NCI-H345 (cell line): ENCODE measurements at places on chromosomes 11 and 22.

GRCh38 chr11:117411736-117412135, 84.1 kb downstream of the CEP164 start:
- no peak for DNase-seq

DNA sequence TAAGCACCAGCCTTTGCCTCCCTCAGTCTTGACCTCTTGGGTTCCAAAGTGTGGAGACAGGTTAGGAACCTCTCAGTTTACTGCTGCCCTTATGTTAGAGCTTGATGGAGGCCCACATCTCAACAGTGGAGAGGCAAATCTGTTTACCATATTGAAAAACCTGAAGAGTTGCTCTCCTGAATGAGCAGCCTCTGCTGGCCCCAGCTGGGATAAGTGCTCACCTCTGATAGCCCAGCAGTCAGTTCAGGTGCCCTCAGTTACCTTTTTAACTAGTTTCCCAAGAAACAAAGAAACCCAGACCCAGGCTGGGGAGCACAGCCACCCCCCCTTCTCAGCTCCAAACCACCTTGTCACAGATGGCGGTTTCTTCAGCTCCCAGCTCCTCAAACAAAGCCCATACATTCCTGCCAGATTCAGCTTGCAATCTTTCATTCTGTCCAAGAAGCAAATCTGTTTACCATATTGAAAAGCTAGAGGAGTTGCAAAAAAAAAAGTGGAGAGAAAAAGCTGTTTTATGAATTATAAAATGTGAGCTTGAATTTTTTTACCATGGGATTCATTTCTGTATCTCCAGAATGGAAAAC, 57.2 kb downstream of the PPFIBP2 start:
- DNase-seq: peak; percentile 17

- no peak for DNase-seq
These were observed 4.3 kb upstream of the OSBPL5 start for GRCh38 chr11:3169255-3170043.

DNA sequence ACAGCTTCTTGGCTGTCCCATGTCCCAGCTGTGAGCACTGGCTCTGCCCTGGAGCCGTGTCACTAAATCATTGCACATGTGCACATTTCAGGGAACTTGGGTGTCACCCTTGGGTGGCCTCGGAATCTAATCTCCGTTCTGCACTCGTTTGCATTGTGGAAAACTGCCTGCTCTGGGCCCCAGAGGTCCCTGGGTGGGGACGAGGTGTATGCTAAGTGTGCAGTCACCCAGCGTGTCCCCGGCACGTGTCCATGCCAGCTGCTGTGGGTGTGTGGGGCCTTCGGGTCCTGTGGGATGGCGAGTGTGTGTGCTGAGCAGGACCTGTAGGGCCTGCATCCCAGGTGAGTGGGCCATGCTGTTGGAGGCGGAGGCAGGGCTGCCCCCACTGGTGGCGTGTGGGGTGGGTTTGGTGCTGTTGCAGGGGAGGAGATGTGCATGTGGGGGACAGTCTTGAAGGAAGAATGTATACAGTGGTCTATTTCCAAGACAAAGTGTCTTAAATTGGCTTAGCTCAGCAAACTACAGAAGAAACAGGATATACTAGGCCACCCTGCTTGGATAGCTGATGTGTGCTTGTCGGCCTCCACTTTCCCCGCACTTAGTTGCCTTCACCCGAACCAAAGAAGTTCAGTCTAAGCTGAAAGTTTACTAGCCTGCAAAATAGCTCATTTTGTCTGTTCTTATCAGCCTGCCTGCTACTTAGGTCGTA, 14.6 kb downstream of the TANGO2 start:
- DNase-seq: no peak

DNA sequence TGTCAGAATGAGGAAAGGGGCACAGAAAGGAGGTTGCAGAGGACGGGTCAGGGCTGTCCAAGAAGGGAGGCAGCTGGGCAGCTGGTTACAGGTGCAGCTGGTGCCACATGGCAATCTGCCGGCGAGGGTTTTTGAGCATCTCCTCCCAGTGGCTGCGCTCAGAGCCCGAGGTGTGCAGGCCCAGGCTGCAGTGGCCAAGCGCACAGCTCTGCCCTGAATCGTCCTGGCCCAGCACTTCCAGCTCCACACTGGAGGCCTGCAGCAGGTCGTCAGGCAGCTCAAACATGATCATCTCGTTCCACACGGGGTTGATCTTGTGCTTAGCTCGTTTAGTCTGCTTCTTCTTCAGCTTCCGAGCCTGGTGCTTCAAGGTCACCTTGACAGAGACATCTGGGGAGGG, 42.2 kb downstream of the SYT13 start:
- DNase-seq: no peak

DNA sequence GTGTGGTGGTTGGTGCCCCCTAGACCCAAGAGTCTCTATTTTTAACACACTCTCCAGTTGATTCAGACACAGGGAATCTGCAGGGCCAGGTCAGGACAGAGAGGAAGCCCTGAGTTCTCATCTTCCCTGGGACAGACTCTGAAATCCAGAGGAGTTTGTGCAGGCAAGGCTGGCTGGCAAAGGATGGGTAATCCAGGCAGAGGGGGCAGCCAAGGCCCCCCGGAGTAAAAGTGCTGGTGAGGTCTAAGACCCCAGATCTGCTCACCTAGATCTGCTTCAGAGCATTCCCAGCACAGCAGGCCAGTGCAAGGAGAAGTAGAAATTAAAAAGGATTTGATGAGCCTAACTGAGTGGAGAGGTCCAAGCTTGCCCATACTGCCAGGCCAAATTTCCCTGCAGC, 40.6 kb upstream of the MN1 start:
- no peak for DNase-seq

DNA sequence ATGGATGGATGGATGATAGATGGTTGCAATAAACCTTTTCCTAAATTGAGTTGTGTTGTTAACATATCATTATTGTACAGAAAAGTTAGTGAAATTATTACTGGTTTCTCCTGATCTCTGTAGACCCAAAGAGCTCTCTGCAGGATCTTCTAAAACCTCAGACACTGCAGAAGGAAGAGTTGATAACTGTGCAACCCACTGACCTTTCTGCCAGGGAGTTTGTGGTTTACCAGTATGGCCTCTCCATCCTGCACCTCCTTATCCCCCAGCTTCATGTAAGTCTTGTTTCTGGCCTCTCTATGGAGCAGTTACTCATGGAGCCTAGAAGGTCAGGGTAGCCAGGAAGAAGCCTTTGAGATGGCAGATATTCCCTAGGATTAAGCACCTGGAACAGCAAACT, 45.6 kb downstream of the BTG4 start:
- no peak for DNase-seq
